Esophagus mucosa (tissue), 1 donor: ENCODE measurements at places on chromosomes 2 and 18. TPM values are rescaled to one million over a fixed set of nuclear protein-coding genes. Genes with fewer than 3 reads are reported as not detected.

Gene ESPNL
- 0.40 TPM for total RNA-seq

Gene LIMS3
- total RNA-seq: not detected

GRCh38 chr18:80109676-80110078 is 615 bp downstream of the ADNP2 start:
- ATAC-seq: peak; percentile 1

DNA sequence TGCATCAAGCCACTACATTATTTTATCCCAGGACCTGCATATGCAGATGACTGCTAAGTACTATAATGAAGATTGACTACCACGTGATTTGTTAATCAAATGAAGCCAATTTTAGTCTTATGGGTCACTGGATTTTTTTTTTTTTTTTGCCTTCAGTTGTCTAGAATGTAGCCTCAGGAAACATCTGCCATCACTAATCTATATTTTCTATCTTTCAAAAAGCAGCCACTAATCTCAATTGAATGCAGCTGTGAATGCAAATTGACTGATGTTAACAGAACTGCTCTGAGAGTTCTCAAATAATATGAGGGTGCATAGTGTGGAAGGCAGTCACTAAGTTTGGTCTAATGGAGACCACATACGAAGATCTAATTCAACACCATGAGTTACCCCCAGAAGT is 106.3 kb downstream of the ABCA12 start:
- no peak for ATAC-seq

DNA sequence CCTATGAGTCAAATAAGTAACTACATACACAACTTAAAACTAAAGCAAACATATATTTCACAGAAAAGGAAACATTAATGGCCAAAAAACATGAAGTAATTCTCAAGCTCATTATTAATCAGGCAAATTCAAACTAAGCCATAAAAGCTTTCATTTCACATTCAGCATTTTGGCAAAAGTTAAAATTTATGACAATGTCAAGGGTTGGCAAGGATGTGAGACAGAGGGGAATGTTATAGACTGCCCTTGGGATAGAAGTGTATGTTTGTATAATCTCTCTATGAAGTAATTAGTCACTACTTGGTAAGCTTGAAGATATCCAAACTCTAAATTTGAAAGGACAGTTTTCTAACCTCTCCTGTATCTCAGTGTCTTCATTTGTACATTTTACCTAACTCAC is 539.4 kb downstream of the RIT2 start:
- ATAC-seq: no peak

DNA sequence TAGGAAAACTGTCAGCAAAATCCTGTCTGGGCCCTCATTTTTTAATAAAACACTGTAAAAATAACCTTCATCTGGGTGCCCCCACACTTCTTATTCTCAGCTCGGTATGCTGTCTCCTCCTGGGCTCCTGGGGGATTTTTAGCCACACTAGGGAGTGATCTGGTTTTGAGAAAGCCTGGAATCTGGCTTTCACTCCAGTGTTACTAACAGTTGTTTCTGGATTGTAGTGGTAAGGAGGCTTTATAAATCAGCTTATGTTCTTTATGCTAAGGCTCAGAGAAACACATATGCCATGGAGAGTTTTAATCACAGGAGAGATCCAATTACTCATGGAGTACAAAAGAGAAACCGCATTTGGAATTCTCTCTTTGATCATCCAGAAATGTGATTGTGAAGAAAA is 744.3 kb upstream of the SOX11 start:
- ATAC-seq: no peak
